Right cardiac atrium (tissue), 5 donors: ENCODE measurements at places on chromosomes 3 and 15.

DNA sequence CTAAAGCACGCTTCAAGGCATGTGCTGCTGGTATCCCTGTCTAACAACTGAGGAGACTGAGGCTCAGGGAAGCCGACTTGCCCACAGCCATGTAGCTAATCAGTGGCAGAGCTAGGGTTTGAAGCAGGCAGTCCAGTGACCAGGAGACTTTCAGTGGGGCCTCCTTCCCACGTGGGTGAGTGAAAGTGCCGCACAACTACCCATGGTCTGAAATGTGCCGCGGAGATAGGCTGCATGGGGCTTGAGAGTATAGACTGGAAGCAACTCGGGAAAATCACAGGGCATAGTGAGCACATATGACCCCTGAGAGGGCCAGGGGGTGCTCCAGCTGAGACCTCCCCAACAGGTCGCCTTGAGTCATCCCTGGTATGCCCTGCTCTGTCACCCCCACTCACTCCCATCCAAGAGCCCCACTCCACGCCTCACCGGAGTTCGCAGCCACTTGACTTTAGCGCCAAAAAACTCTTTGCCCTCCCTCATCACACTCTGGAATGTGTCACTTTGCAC is 19.1 kb downstream of the FAM174B start:
- DNase-seq: no peak

DNA sequence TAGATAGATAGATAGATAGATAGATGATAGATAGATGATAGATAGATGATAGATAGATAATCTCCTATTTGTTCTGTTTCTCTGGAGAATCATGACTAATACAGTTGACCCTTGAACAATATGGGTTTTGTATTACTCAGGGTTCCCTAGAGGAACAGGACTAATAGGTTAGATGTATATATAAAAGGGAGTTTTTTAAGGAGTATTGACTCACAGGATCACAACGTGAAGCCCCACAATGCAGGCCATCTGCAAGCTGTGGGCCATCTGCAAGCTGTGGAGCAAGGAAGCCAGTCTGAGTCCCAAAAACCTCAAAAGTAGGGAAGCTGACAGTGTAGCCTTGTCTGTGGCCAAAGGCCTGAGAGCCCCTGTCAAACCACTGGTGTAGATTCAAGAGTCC is 67.6 kb downstream of the PYDC2 start:
- no peak for DNase-seq

DNA sequence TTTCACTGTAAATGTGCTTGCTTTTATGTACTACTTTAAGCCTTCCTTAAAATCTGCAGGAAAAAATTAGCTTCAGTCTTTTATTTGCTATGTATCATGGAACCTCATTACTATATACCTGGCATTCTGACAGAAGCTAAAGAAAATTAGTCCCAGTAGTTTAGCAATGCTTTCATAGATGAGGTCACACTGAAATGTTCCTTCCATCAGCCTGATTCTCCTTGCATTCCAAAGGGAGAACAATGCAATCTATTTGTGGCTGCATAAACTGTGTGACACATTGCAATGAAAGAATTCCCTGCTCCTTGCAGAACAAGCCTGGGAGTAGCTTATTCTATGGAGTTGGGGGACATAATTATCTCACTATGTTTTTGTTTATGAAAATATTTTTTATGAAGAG is 691.5 kb upstream of the ARPP21 start:
- no peak for DNase-seq

DNA sequence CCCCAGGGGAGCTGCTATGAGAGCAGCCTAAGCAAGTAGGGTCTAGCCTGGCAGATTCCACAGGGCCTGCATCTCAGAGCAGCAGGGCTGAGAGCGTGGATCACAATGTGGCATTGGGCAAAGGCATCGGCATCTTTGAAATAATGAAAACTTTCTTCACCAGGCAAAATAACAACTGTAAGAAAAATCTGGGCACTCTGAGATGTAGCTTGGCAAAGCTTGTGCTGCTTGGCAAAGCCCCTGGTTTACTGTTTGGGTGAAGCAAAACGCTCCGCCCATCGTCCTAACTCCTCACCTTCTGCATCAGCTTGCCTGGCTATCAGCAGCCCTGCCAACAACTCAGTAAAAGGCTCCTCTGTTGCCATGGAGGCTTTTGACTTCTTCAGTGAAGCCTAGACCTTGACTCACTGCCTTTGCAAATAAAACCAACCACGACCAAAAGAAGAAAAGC is 212.8 kb upstream of the EIF1B start:
- DNase-seq: no peak

- no peak for DNase-seq
These were observed 31.7 kb downstream of the GXYLT2 start for GRCh38 chr3:72919520-72919919.

- DNase-seq: no peak
These were observed 91.9 kb upstream of the SNRPN start for GRCh38 chr15:24862726-24863521.

DNA sequence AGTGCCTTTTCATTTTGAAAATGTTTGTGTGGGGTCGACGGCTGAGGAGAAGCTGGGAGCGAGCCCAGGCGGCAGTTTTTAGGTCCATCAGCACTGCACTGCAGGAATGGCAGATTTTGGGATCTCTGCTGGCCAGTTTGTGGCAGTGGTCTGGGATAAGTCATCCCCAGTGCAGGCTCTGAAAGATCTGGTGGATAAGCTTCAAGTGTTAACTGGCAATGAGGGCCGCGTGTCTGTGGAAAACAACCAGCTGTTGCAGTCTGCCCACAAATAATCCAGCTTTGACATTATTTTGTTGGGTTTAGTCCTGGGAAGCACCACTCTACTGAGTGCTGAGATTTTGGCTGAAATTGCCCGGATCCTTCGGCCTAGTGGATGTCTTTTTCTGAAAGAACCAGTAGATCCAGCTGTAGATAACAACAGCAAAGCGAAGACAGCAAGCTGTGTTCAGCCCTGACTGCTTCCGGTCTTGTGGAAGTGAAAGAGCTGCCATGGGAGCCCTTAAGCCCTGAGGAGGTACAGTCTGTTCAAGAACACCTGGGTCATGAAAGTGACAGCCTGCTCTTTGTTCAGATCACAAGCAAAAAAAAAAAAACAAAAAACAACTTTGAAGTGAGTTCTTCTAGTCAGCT is 13.1 kb upstream of the ANP32A start:
- no peak for DNase-seq

- DNase-seq: peak; percentile 71
These were observed 36.9 kb upstream of the FILIP1L start for GRCh38 chr3:100151024-100151707.

DNA sequence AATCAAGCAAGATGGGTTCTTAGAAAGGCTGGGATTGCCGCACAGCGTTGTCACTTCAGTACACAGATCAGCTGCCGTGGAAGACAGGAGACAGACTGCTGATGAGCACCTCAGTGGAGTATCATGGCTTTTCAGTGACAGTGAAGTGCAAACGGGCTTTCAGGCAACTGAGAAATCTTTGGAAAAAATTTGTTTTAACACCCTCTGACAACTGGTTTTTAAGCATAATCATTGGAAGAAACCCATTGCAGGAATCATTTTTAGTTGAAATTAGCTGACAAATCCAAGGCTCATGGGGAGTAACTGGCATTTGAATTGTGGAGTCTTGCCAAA is 418.8 kb downstream of the OTOL1 start:
- no peak for DNase-seq
